ENCODE measurements at places on chromosomes 13 and 19.
A peak's percentile ranks its signal among the peaks of the same experiment; 100 is the strongest.

- DNase-seq: peak; percentile 27
These were observed 6.1 kb downstream of the BEST2 start for GRCh38 chr19:12757544-12758274.

DNA sequence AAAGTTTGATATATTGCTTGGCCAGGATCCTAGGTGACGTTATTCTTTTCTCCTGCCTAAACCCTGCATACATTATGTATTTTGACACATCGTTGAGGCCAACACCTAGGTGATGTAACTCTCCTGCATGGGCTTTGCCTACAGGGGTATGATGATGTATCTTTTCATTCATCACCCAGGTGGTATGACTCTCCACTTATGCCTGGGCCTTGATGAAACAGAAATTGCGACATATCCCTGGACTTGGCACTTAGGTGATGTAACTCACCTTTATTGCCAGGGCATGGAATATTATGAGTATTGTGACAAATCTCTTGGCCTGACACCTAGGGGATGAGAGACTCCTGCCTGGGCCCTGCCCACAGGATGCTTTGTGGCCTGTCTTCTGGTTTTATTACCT is 18.5 kb upstream of the ZNF681 start:
- no peak for DNase-seq

DNA sequence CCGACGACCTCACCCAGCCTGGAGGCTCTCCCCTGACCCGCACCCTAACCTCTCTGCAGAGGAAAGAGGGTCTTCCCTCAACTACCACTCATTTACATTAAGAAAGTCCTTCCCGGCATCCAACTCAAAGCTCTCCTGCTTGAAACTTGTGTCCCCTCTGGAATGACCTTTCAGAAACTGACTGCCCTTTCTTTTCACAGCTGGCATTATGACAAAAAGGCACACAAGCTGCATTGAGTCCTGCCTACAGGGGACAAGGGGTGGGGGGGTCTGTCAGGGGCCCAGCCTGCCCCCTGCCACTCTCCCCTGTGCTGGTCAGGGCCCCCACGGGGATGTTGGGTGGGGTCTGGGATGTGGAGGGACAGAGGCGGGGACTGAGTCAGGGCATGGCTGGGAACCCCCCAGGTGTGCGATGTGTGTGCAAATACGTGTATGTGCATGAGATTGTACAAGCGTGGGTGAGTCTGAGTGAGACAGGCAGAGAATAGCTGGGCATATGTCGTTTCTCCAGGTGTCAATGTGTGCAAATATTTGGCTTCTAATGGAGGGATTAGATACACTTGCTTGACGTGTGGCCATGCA is 2.0 kb downstream of the COL5A3 start:
- no peak for DNase-seq

DNA sequence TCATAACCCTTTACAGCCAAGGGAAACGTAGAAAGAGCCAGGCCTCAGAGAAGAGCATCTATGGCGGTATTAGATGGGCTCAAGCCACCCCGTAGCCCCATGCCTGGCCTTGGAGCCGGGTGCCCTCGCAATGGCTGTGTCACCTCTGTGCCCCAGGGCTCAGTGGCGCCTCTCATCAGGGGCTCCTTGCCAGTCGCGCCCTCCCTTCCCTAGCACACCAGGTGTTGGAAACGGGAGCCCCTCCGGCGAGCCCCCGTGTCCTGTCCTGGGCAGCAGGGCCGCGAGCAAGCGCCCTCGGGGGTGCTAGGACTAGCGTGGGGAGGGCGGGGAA is 453 bp downstream of the ZNF256 start:
- no peak for DNase-seq

GRCh38 chr13:23212671-23213070 is 31.9 kb downstream of the SGCG start:
- DNase-seq: no peak

Measured in DMS153 (cell line).